Cortex of kidney (tissue), 1 donor: ENCODE measurements at places on chromosomes 3 and 15.

DNA sequence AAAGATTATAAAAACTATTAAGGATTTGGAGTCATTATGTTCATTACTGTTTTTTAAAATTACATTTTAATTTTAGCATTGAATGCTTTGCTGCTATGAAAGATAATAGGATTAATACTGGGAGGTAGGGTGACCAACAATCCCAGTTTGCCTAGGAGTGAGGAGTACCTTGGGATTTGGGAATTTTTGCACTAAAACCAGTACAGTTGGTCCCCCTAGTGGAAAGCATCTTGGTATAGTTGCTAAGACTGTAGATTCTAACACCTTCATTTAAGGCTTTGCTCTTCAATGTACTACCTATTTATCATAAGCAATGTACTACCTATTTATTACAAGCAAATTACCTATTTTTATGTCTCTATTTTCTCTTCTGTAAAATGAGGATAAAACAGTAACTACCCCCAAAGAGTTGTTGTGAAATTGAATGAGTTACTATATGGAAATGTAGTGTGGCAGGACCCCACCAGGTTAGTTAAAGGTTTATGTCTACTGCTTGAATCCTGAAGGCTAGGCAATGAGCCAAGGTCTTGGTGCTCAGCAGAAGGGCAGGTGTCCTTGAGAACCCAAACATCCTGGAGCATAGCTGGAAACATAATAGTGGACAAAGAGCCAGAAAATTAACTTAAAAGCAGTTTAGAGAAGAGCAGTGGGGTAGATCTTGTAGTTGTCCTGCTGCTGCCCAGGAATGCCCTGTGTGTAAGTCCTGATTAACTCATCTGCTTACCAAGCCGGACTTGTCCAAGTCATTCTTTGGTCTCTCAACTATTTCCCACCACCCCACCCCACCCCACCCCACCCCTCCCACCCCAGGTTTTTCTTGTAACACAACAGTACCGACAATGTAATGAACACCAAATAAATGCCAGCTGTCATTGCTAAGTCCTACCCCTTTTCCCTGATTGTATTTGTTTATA, 49.2 kb upstream of the NMD3 start:
- no peak for DNase-seq

- DNase-seq: no peak
These were observed 179.8 kb downstream of the SLCO3A1 start for GRCh38 chr15:92033314-92033713.

DNA sequence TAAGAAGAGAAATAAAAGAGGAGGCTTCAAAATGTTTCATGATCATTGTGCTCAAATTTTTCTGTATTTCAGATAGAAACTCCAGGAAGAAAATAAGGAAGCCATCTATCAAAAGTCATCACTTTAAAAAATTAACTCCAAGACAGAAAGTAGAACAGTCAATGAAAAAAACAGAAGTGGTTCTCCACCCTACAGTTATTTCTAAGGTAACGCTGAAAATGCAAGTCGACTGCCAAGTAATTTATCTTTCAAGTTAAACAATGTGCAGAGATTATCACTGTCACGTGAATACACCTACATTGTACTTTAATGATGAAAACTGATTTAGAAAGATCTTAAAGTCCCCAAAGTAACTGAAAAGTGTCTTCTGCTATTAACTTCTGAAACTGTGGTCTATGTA, 78.5 kb upstream of the SNRPA1 start:
- no peak for DNase-seq

- DNase-seq: no peak
These were observed at the start of gene CAMK2N2 for GRCh38 chr3:184261270-184261853. Gene CAMK2N2, minus strand, starts transcription at chr3:184261553. Its CDS starts 268 bp downstream, at chr3:184261285.

GRCh38 chr15:28960979-28961378, 75.2 kb downstream of the APBA2 start:
- DNase-seq: no peak

GRCh38 chr3:54198556-54198955, 76.2 kb downstream of the CACNA2D3 start:
- DNase-seq: no peak

DNA sequence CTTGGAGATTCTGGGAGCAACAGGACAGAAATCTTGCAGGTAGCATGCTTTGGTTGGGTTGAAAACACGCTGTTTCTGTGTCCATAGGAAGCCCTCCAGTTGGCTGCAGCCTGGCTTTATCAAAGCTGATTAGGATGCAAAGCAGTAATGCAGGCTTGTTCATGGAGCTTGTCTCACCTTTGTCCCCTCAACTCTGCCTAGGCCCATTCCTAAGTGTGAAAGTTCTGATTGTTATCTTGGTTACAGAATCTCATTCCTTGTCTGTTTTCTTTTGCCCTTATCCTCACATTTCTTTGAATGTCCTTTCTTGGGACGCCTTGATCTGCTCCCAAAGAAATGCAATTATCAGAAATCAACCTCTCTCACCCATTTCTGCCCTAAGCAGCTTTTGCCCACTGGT, 83.5 kb downstream of the IL20RB start:
- DNase-seq: no peak

DNA sequence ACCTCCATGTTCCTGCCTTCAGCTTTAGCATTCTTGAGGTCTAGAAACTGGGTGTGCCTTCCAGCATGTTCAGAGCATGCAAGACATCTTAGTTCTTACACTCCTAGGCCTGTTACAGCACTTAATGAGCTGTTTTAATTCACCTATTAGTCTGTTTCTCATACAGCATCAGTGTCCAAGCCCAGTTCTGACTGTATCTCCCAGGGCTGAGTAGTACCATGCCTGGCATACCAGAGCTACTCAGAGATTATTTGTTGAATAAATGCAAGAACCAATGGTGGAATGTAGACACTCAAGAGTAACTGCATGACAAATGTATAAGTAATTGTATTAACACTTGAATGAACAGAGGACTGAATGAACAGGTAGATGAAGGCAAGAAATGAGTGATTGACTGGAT, 61.8 kb upstream of the SCN5A start:
- DNase-seq: no peak

DNA sequence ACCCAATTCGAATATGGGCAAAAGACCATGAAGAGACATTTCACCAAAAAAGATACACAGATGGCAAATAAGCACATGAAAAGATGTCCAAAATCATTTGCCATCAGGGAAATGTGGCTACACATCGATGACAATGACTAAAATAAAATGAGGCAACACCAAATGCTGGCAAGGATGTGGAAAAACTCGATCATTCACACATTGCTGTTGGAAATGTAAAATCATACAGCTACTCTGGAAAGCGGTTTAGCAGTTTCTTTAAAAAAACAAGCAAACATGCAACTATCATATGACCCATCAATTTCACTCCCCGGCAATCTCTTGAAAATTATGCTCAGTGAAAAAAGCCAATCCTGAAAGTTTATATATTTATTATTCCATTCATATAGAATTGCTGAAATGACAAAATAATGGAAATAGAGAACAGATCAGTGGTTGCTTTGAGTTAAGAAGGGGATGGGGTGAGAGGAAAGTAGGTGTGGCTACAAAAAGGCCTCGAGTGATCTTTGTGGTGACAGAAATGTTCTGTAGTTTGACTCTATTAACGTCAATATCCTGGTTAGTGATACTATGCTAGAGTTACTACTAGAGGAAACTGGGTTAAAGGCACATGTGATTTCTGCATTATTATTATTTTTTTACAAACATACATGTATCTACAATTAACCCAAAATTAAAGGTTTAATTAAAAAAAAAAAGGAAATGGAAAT, 45.0 kb downstream of the DLG1 start:
- DNase-seq: no peak

- no peak for DNase-seq
These were observed 2.1 kb downstream of the ABHD17C start for GRCh38 chr15:80697075-80697685.

GRCh38 chr3:186216900-186217819, 108.3 kb upstream of the ETV5 start:
- DNase-seq: no peak

GRCh38 chr15:66673410-66674322, 28.4 kb upstream of the SMAD6 start:
- DNase-seq: no peak

DNA sequence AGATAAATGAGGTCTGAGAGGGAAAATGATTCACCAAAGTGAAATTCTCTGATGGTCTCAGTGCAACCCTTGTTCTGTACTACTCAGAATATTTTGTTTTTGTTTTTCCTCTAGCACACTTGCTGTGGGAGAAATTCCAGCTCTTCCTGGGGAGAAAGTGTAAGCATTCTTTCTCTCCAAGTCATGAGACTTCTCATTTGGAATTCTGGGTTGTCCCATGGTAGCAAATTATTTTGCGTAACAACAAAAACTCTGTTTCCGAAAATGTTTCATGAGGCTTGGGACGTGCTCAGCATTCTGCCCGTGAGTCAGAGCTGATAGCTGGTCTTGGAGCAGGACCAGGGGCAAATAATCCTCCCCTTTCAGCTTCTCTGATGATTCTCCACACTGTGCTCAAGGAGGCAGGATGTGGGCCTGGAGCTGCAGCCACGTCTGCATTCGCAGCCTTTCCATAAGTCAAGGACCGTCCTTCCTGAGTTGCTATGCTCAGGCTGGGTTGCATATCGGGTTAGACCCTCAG, 70.3 kb downstream of the SENP2 start:
- no peak for DNase-seq

- no peak for DNase-seq
These were observed 181.2 kb upstream of the NR2E3 start for GRCh38 chr15:71628988-71629770.

DNA sequence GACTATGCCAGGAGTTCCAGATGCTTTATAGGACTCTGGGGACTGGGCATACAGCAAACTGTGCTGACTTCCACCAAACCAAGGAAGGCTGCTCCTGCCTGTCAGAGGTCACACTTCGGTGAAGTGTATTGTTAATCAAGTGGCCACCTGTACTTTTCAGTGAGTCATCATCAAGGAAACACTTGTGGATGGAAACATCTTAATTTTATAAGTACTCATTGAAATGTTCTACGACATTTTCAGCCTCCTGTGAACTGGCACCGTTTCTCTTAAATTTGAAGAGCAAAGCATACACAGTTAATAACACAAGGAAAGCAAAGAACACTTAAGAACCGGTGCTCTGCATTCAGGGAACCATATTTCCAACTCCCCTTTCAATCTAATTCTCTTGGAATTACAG, 801.7 kb upstream of the DPPA4 start:
- no peak for DNase-seq

DNA sequence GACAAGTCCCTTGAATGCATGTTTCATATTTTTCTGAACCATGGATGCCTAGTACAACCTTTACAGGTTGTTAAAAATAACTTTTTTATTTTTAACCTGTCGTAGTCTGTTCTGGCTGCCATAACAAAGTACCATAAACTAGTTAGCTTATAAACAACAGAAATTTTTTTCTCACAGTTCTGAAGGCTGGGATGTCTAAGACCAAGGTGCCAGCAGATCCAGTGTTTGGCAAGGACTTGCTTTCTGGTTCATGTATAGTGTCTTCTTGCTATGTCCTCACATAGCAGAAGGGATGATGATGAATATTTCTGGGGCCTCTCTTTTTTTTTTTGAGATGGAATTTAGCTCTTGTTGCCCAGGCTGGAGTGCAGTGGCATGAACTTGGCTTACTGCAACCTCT, 23.0 kb upstream of the POLR2M start:
- DNase-seq: no peak

DNA sequence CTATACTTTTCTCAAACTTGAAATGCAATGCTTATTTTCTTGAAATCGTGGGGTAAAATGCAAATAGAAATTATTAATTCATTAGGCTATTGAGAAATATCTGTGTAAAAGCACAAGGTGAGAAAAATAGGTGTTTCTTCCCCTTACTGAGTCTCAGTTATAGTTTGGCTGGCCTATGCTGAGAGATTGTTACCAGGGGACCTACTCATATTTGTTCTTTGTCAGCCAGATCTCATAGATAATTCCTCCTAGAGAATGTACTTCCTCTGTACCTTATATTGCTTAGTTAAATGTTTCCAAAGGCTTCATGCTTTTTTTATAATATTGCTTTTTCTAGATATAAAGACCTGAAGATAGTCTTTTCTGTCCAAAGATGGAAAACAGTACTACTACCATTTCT, 60.0 kb upstream of the TRPC1 start:
- no peak for DNase-seq

- DNase-seq: no peak
These were observed 387.6 kb downstream of the NAALADL2 start for GRCh38 chr3:175246766-175247165.

GRCh38 chr15:63236272-63236671, 41.1 kb upstream of the APH1B start:
- no peak for DNase-seq

DNA sequence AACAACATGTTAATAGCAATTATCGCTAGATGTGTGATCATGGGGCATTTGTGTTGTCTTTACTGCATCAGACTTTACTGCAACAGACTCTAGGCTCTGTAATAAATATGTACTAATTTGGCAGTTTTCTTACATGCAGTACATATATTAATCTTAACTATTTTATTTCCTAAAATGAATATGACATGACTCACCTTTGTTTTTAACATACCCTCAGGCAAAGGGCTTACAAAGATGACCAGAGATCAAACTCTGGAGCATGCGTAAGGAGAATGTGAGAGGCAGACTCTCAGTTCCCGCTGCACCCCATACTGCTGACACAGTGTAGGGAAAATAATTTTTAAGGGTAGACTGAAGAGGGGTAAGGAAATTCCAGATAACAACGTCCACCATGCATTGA, 7.2 kb upstream of the FAM174B start:
- no peak for DNase-seq

DNA sequence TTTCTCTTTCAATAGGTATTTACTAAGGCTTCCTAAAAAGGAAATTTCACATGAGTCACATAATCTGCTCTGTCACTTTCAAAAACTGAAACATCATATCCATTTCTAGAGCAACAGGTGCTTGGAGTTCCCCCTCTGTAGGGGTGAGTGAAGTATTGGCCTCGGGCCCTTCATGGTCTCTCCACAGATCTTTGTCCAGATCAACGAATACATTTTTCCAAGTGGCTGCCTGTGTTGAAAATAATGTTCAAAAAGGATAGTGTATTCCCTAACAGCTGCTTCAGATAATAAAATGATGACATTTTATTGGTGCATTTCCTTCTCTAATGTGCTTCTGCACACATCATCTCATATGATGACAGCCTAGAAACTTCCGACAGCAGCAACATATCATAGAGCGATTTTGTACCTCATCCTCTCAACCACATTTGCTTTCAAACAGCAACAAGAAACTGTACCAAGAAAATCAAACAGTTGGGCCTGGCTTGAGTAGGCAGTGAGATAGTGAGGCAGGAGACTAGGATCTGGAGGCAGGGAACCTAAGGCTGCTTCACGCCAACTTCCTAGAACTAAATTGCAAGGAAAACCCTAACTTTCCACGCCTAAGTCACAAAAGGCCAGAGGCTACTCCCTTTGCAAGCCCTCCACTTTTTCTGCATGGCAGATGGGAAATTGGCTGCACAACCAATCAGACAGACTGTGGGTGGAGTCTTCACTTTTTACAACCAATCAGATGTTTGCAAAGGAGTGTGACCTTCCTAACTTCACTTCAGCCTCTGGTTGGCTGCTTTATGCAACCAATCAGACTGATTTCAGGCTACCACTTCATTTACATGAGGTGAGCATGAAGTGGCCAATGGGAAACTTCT, 340.2 kb downstream of the LRRC3B start:
- DNase-seq: no peak
